ENCODE measurements at places on chromosomes 2 and 18. TPM values are rescaled to one million over a fixed set of nuclear protein-coding genes. Genes with fewer than 3 reads are reported as not detected.

Gene FEV
- total RNA-seq = not detected

Gene MROH2A
- total RNA-seq = not detected

Gene CABLES1
- 11.7 TPM for total RNA-seq

Gene ROCK1
- total RNA-seq = 14.9 TPM

Gene ADAM23
- 4.2 TPM for total RNA-seq

Gene KCNG2
- not detected for total RNA-seq

Gene SPTBN1
- total RNA-seq = 34.9 TPM

Gene CACNB4
- 0.31 TPM for total RNA-seq

Gene PSMA8
- not detected for total RNA-seq

Gene CTAGE1
- not detected for total RNA-seq

Gene LIMS3
- total RNA-seq = not detected

DNA sequence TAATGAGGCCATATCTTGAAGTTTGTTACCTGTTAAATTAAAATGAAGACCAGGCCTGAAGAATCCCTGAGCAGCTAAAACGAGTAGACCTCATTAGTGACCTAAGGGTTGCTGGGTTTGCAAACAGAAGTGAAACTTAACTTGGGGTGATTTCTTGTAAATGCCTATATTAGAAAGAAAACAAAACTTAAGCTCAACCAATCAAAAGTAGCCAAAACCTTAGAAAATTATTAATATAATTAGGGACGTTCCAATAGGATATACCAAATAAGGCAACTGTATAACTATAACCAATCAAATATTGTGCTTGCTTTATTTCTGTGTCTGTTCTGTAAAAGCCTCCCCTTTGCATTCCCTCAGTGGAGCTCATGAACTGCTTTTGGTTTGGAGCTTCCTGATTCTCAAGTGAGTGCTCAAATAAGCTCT lies 137.9 kb upstream of the VRK2 start:
- no peak for DNase-seq

DNA sequence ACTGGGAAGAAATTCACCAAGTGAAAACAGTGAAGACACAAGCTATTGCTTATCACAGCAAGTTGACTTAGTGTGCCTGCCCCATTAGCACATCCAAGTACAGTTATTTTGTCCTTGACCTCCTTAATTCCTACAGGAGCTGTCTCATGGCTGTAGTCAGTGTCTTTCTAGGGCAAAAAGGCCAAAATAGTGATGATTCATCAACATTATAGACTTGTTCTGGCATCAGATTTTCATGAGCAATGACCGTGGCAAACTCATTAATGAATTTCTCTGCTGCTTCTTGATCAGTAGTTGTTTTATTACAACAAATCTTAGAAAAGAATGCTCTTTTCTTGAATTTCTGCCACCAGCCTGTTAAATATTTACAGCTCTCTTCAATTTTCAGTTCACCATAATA lies 1169.3 kb upstream of the DDX18 start:
- no peak for DNase-seq

- no peak for DNase-seq
These were observed 57.2 kb downstream of the ACAA2 start for GRCh38 chr18:49756135-49756534.

DNA sequence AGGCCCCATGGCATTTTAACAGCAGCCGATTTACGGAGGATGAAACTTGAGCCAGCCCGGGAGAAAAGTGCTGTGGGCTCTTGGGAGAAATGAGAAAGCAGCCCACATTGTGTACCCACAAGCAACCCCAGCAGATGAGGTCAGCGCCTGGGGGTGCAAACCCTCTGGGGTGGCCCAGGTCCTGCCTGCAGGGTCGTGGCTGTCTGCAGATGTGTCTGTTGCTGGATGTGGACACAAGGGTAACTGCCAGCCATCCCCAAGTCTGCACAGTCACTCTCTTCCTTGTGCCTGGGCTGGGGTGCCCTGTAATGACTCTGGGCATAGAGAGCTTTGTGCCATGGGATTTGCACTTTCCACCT lies 170.8 kb downstream of the PRKCE start:
- peak; percentile 19 for DNase-seq

DNA sequence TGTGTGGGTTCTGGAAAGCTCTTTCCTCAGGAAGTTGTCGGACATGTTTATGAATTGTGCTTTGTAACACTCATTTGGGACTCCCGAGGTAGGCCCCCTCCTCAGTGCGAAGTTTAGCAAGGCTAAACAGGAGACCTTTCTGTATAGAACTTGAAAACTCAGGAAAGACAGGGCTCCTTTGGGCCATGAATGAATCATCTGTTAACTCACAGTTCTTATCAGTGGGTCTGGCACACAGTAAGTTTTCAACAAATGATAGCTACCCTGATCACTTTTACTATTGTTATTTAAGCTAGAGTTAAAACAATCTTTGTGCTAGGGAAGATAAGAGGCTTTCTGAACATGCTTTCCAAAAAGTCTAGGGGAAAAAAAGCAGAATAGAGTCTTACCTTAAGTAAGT lies 430.5 kb upstream of the ETAA1 start:
- DNase-seq = no peak

- no peak for DNase-seq
These were observed 100.5 kb downstream of the TPGS2 start for GRCh38 chr18:36728345-36728744.

- peak; percentile 94 for DNase-seq
These were observed 10.4 kb upstream of the MAP3K2 start for GRCh38 chr2:127398239-127398590.

GRCh38 chr2:15241201-15241600 lies 319.9 kb downstream of the NBAS start:
- no peak for DNase-seq

DNA sequence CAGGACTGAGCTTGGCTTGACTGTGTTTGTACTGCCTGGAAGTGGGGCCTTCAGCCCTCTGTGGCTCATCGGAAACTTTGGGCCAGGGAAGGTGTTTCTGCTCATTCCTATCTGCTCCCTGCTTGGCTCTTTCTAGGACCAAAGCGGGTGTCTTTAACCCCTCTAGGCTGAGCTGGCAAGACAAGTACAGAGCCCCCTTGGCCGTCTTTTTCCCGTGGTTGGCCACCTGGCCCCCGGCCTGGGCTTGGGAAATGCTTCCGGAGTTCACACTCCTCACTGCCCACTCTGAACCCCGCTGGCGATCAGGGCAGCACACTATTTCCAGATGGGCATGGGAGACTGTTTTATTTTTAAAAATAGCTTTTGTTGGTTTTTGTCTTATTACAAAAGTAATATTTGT lies 243.0 kb downstream of the DYSF start:
- DNase-seq = no peak

DNA sequence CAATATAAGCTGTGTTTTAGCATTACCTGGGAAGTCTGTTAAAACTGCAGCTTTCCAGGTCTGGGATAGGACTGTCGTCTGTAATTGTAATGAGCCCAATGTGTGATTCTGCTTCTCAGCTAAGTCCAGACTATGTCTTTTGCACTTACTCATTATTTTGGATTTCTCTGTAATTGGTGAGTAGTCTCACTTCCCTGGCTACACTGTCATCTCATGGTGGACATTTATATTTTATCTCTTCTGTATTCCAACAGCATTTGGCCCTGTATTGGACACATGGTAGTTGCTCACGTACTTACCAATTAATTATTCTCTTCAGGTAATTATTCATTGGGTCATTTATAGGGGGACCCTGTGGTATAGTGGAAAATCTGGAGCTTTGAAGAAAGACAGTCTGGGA lies 28.0 kb downstream of the LHCGR start:
- DNase-seq = no peak

- DNase-seq = no peak
These were observed 6.5 kb upstream of the GPR35 start for GRCh38 chr2:240618776-240619175.

DNA sequence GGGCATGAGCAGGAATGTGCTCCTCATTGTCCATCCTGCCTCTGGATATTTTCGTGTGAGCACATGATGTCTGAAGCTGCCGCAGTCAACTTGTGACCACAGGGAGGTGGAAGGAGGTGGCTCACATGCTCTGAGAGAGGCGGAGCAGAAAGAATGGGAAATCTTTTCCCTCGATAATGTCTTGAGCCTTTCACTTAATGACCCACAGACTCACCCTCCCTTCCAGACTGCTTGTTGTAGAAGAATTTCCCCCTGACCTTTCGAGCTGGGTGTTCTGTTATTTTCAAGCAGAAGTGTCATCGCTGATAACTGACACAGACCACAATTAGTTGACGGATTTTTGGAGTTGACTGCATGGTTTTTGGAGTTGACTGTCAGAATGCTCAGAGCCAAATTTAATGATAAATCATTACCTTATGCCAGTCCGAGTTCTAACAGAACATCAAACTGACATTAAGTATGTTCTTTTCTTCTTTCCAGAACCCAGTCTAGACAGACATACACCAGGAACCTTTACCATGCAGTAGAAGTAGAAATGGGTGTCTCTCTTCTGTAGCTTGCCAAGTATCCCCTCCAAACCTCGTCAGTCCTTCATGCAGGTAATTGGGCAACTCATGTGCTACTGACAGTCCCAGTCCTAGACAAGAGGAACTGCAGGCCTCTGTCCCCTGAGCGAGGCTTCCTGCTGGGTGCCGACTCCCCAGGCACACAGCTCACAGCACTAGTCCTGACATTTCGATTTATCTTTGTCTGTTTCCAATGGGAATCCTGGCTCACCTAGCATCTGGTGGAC lies 29.4 kb upstream of the RTTN start:
- no peak for DNase-seq

GRCh38 chr2:15069149-15069548 lies 436.6 kb downstream of the LRATD1 start:
- DNase-seq = no peak

GRCh38 chr2:17327649-17328048 lies 190.6 kb downstream of the RAD51AP2 start:
- DNase-seq = no peak

DNA sequence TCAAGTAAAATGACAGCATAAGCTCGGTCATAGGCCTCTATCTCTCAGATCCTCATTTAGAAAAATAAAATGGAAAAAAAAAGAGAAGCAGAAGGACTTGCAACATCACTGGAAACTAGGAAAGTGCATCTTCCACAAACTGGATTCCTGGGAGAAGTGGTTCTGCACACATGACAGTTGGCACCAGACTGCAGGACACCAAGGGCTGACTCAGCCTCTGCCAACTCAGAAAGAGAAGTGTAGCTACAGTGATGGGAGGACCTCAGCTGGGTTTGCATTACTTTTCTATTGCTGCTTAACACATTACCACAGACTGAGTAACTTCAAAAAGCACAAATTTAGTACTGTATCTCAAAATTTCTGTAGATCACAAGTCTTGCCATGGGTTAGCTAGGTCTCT lies 409.5 kb upstream of the GCFC2 start:
- no peak for DNase-seq

DNA sequence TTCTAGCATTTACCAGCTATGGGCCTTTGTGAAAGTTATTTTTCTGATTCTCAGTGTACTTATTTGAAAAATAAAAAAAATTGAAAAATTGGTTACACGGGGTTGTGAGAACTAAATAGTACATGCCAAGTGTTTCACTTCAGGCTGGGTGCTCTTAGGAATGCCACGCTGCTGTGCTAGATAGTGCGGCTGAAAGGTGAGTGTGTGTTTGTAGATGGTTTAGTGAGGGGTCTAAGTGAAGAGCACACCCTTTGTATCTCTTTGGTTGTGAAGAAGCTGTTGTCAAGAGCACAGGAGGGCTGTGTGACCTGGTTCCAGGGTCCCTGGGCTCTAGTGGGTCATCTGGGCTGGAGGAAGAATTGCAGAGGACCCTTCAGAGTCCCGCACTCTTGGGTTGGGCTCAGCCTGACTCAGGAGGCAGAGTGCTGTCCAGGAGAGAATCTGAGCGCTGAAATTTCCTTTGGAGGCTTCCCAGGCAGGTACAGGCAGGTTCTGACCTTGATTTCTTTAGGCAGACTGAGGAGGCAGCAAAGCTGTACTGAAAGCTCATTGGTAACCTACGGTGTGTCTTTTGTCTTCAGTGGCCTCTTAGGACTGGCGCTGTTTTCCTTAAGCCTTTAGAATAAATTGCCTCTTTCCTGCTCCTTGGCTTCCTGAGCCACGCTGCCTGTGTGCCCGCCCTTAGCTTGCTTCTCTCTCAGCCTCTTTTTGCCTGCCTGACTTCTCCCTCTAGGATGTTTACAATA lies 44.4 kb downstream of the MAP4K4 start:
- DNase-seq = no peak

GRCh38 chr2:29802986-29803385 lies 118.4 kb downstream of the ALK start:
- DNase-seq = no peak

DNA sequence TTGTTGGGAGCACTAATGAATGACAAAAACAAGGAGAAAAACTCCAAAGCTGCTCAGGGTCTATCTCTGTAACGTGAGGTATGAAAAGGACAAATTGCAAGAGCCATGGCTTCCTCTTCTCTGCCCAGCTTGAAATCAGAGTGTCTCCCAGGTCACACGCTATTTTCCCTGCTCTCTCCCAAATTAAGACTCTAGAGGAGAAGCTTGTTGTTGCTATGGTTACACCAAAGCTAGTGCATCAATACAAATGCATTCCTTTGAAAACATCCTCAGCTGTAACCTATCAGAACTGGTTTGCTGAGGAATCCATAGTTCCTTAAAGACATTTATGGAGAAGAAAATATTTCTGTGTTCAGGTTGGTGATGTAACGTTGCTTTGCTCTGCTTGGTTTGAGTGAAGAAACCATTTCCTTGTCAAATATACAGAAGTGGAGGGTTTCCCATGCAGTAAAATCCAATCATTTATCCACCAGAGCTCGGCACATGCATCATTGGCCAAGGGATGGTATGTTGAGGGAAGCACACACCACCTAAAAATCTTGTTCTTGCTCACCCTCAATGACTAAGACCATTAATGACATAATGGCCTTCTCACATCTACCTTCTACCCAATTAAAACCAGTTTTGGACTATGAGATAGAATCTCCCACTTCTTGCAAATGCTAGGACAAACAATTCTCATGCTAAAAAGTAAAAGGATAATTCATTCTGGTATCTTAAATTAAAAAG lies 2135.6 kb upstream of the CELF4 start:
- DNase-seq = no peak

GRCh38 chr2:14185906-14186305 lies 446.6 kb upstream of the LRATD1 start:
- DNase-seq = no peak

- peak; percentile 23 for DNase-seq
These were observed 259.1 kb upstream of the RBMS1 start for GRCh38 chr2:160752475-160753330.

DNA sequence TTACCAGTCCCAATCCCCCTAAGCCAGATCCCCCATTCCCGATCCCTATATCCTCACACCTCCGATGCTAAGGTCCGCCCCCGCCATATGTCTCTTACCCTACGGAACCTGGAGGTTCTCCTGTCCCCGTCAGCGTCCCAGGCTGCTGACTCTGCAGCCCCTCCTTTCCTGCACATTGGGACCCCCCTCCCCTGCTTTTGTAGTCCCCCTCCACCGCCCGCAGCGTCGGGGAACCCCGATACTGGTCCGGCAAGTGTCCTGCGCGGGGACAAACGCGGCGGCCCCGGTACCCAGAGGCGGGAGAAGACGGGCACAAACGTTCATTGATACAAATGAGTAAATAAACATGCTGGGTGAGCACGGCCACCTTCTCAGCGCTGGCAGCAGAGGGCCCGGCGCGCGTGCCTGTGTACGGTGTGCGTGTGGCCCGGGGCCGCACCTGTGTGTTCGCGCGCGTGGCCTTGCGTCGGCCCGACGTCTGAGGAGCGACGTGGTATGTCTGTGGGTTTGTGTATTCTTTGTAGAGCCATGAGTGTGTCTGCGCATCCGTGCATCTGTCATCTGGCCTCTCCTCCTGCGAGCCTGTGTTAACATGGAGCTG lies 2.0 kb upstream of the CYP26B1 start:
- no peak for DNase-seq

All from H4 (cell line).